ENCODE measurements at places on chromosomes 3 and 15.

DNA sequence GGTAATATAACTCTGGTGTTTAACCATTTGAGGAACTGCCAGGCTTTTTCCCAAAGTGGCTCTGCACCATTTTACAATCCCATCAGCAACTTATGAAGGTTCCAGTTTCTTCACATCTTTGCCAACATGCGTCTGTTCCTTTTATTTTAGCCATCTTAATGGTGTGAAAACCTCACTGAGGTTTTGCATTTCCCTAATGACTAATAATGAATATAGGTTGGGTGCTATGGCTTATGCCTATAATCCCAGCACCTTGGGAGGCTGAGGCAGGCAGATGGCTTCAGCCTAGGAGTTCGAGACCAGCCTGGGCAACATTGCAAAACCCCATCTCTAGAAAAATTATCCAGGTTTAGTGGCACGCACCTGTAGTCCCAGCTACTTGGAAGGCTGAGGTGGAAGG, 210.6 kb downstream of the TCF12 start:
- no peak for DNase-seq

DNA sequence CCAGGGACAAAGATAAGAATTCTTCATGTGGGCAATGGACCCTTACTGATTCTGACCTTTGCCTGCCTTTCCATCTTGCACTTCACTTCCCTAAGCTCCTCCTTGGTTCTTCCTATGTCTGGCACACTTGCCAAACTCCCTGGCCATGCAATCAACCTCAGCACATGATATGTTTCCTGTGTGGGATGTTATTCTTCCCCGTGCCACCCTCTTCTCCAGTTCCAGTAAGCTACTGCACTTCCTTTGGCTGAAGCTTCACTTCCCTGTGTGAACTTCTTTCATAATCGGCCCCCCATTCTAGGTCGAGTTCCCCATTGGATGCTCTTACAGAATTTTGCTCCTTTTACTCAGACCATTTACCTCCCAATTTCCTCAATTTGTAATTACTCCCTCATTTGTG, 10.7 kb upstream of the TASOR start:
- peak; percentile 6 for DNase-seq

GRCh38 chr3:126858887-126859286, 124.0 kb upstream of the PLXNA1 start:
- DNase-seq: peak; percentile 90

GRCh38 chr3:6165951-6166350, 695.0 kb upstream of the GRM7 start:
- no peak for DNase-seq

- DNase-seq: no peak
Observed at GRCh38 chr3:102089239-102089638, 239.9 kb downstream of the NFKBIZ start.

GRCh38 chr3:144162042-144162441, 190.4 kb downstream of the DIPK2A start:
- DNase-seq: peak; percentile 83

GRCh38 chr3:79162653-79163052, 605.1 kb downstream of the ROBO1 start:
- DNase-seq: no peak

- no peak for DNase-seq
Observed at GRCh38 chr3:127408684-127409420, 121.0 kb upstream of the PRR20G start.

DNA sequence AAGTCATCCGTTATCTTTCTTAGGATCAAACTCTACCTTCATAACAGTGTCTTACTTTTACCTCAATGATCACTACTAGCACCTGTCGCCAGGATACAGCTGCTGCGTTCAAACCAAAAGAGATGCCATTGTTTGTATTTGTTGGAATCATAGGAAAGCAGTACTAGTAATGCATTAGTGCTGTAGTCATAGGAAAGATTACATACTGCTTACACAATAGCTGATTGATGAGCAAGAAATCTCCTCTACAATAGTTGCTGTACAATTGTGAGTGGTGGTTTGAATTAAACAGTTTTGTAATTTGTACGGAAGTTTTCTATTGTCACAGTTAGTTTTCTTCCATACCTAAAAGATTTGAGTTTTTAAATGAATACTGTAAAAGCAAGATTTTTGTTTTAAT, 21.4 kb downstream of the ACAP2 start:
- no peak for DNase-seq

DNA sequence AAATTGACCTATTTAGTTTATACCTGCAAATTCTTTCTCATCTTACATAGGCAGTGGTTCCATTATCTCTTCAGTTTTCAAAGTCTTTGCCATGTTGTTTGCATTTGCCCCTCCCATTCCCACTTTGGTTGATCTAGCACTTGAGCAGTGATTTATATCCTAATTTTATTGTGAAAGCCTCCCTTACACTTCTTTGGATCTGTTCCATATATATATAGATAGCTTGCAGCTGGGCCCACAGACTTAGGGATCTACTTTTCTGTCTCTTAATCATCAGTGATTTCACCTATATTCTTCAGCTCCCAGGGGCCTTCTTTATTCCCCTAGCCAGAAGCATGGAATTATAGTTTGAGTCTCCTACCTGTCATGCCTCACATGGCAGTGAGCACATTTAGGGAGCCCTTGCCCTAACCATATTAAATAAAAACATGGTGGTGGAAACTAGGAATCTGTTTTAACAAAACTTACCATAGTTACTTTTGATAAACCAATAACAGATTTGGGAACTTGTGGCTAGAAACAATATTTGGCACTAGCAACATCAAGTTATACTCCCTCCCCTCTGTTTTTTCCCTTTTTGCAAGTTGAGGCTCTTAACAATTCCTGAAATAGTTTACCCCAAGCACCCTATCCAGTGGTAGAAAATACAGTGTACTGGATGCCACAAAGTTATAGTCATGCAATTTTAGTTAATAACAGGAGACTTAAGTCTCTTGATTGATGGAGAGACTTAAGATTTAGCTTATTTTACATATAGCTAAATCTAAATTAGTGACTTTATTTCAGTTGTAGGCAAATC, 41.7 kb downstream of the ARIH1 start:
- DNase-seq: no peak

- peak; percentile 31 for DNase-seq
Observed at GRCh38 chr3:124363476-124363875, 366.8 kb upstream of the UMPS start.

DNA sequence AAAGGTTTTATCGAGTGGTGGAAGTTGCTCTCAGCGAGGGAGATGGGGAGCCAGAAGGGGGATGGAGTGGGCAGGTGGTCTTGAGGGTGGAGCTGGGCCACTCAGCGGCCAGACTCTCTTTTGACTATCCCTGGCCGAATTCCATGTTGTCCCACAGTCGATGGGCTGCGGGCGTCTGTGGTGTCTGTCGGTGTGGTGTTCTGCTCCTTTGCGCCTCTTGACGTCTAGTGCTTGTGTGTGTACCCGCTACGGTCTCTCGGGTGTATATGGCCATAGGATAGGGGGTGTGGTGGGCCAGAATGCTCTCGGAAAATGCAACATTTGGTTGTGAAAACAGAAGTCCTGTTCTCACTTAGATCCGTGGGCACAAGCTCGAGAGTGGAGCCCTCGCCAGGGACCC, 297.0 kb downstream of the CGGBP1 start:
- no peak for DNase-seq

DNA sequence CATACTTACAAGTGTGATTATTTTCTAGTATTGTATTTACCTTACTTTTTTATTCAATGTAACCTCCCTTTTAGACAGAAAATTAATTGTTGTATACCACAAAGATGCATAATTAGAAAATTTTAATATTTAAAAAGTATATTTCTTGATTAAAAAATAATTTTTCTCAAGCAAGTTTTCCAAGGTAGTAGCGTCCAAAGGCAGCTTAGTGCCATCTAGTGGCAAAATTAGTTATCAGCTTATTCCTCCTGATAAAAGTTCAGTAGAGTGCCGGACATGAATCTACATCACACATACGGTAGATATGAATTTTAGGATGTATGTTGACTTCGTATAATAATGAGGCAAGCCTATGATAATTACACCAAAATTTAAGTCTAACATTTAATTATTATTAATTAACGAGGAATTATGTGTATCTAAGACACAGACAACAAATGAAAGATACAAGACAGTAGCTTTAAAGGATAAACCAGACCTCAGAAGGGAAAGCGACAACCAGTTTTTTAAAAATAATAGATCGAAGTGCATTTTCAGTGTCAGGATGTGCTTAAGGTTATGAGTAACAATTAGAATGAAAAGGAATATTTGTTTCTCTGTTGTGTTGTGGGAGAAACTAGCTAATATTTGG, 405.9 kb downstream of the ROBO1 start:
- DNase-seq: peak; percentile 22

DNA sequence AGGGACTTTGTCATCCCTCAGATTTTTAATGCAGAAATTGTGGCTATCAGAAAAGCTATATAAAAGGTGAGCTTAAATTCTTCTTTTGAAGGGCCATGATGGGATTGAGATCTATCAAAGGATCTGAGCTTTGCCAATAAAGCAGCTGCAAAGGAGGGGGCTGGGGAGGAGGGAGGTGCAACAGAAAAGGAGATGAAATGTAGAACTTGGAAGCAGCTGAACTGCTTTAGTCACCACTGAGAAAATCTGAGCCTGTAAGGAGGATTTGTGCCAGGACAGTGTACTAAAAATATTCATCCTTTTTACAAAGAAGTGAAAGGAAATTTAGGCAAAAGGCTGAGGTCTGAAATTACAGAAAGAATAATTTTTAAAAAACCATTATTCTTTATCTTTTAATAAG, 10.4 kb downstream of the TSPAN3 start:
- no peak for DNase-seq

GRCh38 chr15:76866716-76867321, 38.3 kb downstream of the SCAPER start:
- peak; percentile 22 for DNase-seq

Measured in H4 (cell line).